Naive thymus-derived CD8-positive, alpha-beta T cell (primary cell): ENCODE measurements at places on chromosomes 6 and 20. TPM values are rescaled to one million over a fixed set of nuclear protein-coding genes. Genes with fewer than 3 reads are reported as not detected.

DNA sequence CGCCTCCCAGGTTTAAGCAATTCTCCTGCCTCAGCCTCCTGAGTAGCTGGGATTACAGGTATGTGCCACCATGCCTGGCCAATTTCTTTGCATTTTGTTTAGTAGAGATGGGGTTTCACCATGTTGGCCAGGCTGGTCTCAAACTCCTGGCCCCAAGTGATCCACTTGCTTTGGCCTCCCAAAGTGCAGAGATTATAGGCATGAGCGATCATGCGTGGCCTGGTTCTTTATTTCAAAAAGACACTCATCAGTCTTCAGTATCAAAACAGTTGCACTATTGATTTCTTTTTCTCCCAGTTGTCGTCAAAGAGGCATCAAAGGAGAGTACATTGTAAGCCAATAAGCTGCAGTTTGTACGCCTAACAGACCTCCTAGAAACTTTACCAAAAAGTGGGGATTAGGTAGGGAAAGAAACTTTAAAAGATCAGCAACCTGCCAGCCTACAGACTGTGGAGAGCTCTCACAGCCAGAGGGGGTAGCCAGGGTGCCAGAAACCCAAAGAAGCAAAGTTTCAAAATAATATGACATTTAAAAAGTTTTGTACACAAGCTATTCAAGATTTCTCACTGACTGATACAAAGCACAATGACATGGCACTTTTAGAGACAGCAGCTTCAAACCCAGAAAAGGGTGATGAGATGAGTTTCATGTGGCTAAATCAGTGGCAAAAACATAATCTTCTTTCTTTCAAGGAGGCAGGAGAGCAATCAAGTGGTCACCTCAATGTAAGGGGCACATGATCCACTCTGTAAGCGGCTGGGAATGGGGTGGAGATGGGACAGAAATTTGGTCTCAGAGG, 83.0 kb upstream of the RALY start:
- H3K36me3 ChIP-seq = no peaks in the 10 kb centered on the region
- no peak overlapping the region for H3K27ac ChIP-seq
- DNase-seq = no peak
- H3K27me3 ChIP-seq = no peaks in the 10 kb centered on the region

DNA sequence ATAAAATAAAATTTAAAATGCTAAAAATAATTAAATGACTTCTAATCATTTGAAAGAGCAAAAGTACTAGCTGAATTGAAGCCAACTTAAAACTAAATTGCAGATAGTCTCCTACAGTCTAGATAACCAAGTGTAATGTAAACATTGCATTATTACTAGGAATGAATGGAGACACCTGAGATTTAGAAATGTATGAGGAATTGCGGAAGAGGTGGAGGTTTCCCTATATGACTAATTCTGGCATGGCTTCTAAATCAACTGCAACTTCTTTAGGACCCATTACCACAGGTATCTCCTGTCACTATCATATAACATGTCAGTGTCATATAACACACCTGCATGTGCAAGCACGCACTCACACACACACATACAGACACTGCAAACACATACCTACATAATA, 13.2 kb upstream of the GPR6 start:
- H3K36me3 ChIP-seq = no peaks in the 10 kb centered on the region
- no peak overlapping the region for H3K27ac ChIP-seq
- H3K4me1 ChIP-seq = no peaks in the 10 kb centered on the region
- peaks cover 7% of the 10 kb centered on the region for H3K27me3 ChIP-seq

GRCh38 chr6:25965058-25965457, 2.5 kb downstream of the TRIM38 start:
- H3K4me1 ChIP-seq = peaks cover 85% of the 10 kb centered on the region
- H3K4me3 ChIP-seq = no peak overlapping the region
- H3K27me3 ChIP-seq = no peaks in the 10 kb centered on the region
- no peak for DNase-seq
- no peak overlapping the region for H3K27ac ChIP-seq

DNA sequence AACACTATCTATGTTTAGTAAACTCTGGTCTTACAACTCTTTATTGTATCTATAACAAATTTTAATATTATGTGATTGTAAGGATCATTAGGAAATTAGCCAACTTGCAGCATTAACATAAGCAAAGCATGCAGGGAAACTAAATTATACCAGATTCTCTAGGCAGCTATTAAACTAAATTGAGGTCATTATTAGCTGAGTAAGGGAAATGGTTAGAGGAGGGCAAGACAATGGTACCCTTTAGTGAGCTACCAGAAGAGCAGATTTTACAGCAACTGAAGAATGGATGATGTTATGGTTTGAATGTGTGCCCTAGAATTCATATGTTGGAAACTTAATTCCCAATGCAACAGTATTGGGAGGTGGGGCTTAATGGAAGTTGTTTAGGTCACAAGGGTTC, 79.1 kb downstream of the SMPDL3A start:
- no peak for DNase-seq
- no peak overlapping the region for H3K27ac ChIP-seq
- H3K4me3 ChIP-seq = no peak overlapping the region

The ZDHHC14 gene
- total RNA-seq = 1.9 TPM

The NCOA7 gene
- 48.0 TPM for total RNA-seq

The TTLL9 gene
- not detected for total RNA-seq

The EFCAB8 gene
- 2.2 TPM for total RNA-seq

The ERGIC3 gene
- 149 TPM for total RNA-seq

The SNX9 gene
- 38.2 TPM for total RNA-seq

The MCCD1 gene
- not detected for total RNA-seq
